ENCODE measurements at places on chromosomes 11 and 22.

DNA sequence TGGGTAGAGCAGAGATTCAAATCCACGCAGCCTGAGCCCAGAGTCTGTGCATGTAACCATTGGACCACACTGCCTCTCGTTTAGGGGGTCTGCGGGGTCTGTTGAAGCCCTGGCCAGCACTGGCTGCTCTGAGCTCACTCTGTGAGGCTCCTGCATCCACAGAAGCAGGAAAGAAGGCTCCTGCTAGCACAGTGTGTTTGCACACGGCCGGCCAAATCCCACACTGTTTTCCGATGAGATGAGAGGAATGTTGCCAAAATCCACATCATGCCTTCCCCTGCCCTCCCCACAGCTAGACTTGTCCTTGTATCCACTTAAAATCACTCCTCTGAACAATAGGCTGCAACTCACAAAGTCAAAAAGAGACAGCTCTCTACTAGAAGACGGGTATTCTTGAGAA lies 10.6 kb upstream of the SLC22A12 start:
- no peak overlapping the region for H3K27ac ChIP-seq
- H3K36me3 ChIP-seq: no peaks in the 10 kb centered on the region
- DNase-seq: no peak
- peaks cover 8% of the 10 kb centered on the region for H3K27me3 ChIP-seq

DNA sequence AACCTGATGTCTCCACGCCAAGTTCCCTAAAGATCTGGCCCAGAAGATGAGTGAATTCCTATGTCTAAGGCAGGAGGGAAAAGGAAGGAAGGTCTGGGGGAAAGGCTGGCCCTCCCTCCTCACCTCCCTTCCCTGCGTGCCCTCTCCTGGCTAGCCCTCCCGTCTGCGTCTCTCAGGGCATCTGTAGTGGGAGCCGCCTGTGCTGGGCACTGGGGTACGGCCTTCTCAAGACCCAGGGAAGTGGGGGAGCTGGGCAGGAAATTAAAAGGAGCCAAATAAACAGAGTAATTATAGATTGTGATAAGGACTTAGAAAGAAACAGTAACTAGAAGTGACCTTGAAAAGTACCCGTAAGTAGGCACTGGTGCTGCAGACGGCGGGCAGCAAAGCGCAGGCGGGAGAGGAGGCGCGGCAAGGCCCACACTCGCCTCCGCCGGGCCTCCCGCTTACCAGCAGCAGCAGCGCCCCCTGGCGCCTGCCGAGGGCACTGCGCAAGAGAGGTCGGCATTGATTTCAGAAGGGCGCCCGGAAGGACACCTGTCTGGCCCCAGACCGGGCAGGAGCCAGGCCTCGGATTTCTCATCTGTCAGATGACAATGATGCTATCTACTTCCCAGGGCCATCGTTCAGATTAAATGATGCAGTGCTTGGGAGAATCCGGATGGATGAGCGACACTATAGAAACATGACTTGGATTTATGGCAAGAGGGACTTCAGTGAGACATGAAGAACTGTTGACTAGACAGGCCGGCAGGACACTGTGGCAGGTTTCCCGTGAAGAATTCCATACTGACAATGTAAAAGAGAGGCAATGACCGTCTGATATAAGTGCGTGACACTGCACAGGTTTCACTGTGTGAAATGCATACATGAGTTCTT lies 7.3 kb downstream of the KCNJ1 start:
- peaks cover 3% of the 10 kb centered on the region for H3K27me3 ChIP-seq
- peaks cover 20% of the 10 kb centered on the region for H3K4me1 ChIP-seq
- H3K4me3 ChIP-seq: no peak overlapping the region

- no peak overlapping the region for H3K27ac ChIP-seq
- peaks cover 2% of the 10 kb centered on the region for H3K4me1 ChIP-seq
- no peak for DNase-seq
- no peaks in the 10 kb centered on the region for H3K36me3 ChIP-seq
Measured at GRCh38 chr11:116729501-116730240, 43.1 kb downstream of the BUD13 start.

- H3K4me3 ChIP-seq: no peak overlapping the region
- H3K27me3 ChIP-seq: no peaks in the 10 kb centered on the region
- H3K36me3 ChIP-seq: no peaks in the 10 kb centered on the region
- no peak for DNase-seq
- no peaks in the 10 kb centered on the region for H3K4me1 ChIP-seq
Measured at GRCh38 chr11:99068832-99069231, 48.1 kb downstream of the CNTN5 start.

DNA sequence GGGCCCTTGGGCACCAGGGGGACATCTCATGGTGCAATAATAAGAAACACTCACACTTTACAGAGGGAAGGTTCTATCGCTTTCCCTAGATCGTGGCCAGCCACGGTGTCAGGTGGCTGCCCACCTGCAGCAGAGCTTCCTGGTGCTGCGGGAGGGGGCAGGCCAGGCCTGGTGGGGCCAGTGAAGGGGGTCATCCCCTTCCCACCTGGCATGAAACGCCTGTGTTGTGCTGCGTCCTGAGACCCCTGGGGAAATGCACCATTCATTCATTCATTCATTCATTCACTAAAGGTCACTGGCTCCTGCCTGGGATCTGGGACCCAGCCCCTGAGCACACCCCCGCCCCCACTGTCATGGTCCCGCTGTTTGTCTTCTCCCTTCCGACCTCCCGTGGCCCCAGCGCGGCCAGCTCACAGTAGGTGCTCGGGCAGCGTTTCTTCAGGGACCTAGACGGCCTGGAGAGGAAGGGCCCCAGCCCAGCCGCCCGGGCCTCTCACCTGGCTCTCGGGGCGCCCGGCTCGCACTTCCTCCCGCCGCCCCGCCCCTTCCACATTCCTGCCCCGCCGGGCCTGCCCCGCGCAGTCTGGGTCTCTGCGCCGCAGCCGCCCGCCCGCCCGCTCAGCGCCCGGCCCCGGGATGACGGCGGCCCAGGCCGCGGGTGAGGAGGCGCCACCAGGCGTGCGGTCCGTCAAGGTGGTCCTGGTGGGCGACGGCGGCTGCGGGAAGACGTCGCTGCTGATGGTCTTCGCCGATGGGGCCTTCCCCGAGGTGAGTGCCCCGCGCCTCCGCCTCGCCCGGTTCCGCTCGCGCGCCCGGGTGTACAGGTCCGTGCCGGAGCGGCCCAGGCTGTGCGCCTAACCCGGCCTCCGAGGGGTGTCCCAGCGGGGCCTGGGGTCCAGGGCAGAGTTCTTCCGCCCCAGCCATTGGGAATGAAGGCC lies at the start of gene RHOD:
Gene RHOD, plus strand, starts transcription at position 581 of the 938 bp plus-strand sequence. Its CDS starts 56 bp downstream, at position 637.
- H3K27me3 ChIP-seq: no peaks in the 10 kb centered on the region
- H3K27ac ChIP-seq: no peak within 1 kb of the TSS
- peaks cover 44% of the 10 kb centered on the region for H3K4me1 ChIP-seq
- peak within 1 kb of the TSS; percentile 54 for H3K4me3 ChIP-seq
- H3K36me3 ChIP-seq: no peaks in the 10 kb centered on the region

DNA sequence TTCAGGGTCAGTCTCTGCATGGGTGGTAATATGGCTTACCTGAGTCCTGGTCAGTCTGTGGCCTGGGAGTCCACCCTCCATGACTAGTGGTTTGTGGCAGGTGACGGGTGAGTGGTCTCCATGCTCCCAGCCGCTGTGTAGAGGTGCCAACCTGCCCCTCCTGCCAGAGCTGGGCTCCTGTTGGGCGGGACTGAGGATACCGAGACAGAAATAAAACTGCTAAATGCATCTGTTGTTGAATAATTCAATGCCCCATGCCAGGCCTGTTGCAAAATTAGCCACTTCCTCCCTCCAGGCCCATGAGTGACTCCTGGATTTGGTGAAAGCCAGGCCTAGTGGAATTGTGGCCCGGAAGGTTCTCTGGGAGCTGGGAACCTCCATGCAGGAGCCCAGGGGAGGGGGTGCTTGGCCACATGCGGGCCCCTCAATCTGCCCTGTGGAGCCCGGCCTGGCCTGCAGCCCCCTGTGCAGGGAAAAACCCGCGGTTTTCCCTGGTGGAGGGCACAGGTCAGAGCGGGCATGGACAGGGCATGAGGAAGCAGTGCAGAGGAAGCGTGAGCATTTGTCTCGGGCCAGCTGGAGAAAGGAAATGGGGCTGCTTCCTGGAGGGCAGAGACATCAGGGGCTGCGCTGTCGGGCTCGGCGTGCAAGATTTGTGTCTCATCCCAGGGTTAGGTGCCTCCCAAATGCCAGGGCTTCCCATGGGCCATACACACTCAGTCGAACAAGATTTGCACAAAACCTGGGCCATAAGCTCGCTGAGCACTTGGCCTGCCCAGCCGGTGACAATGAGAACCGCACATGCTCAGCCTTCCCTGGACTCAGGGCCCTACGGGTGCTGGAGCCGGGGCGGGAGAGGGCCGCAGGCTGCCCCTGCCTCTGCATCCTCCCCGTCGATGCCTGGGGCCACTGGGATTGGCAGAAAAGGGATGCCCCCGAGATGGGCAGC lies 66.9 kb downstream of the KCNQ1 start:
- H3K27me3 ChIP-seq: peaks cover 2% of the 10 kb centered on the region
- H3K36me3 ChIP-seq: no peaks in the 10 kb centered on the region
- no peak overlapping the region for H3K4me3 ChIP-seq
- no peak overlapping the region for H3K27ac ChIP-seq
- DNase-seq: no peak
- no peaks in the 10 kb centered on the region for H3K4me1 ChIP-seq

DNA sequence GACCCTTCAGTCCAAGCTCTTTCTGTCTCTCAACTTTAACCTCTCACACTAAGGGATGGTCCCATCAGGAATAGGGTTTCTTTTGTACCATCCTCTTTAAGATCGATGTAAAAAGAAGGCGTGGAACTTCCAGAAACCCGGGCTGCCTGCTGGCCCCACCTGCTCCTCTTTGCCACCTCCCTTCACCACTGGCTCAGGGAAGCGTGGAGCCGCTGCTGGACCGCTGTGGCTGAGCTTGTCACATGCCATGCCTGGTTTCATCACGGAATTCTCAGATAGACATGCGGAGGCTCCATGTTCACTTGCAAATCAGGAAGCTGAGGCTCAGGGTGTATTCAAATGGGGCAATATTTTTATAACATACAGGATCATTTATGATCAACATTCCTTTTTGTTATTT lies 399.7 kb downstream of the BRD1 start:
- no peaks in the 10 kb centered on the region for H3K4me1 ChIP-seq
- H3K27me3 ChIP-seq: no peaks in the 10 kb centered on the region
- H3K27ac ChIP-seq: no peak overlapping the region
- H3K36me3 ChIP-seq: no peaks in the 10 kb centered on the region
- no peak for DNase-seq

- H3K4me3 ChIP-seq: no peak overlapping the region
- peak; percentile 75 for DNase-seq
- H3K27ac ChIP-seq: no peak overlapping the region
- no peaks in the 10 kb centered on the region for H3K27me3 ChIP-seq
- no peaks in the 10 kb centered on the region for H3K36me3 ChIP-seq
Measured at GRCh38 chr11:35794850-35795249, 132.3 kb downstream of the TRIM44 start.

- H3K36me3 ChIP-seq: peaks cover 7% of the 10 kb centered on the region
- H3K27ac ChIP-seq: no peak overlapping the region
- peaks cover 10% of the 10 kb centered on the region for H3K4me1 ChIP-seq
- H3K4me3 ChIP-seq: no peak overlapping the region
- H3K27me3 ChIP-seq: no peaks in the 10 kb centered on the region
- DNase-seq: no peak
Measured at GRCh38 chr22:40441761-40442390, 71.5 kb downstream of the SGSM3 start.

- peak; percentile 74 for DNase-seq
- no peaks in the 10 kb centered on the region for H3K27me3 ChIP-seq
- H3K27ac ChIP-seq: no peak overlapping the region
- peaks cover 13% of the 10 kb centered on the region for H3K4me1 ChIP-seq
- no peaks in the 10 kb centered on the region for H3K36me3 ChIP-seq
- H3K4me3 ChIP-seq: no peak overlapping the region
Measured at GRCh38 chr11:92894197-92894596, 75.3 kb upstream of the MTNR1B start.

- no peak overlapping the region for H3K27ac ChIP-seq
- H3K36me3 ChIP-seq: no peaks in the 10 kb centered on the region
- no peaks in the 10 kb centered on the region for H3K27me3 ChIP-seq
Measured at GRCh38 chr11:92802644-92803043, 166.8 kb upstream of the MTNR1B start.

- no peak for DNase-seq
- no peaks in the 10 kb centered on the region for H3K27me3 ChIP-seq
- H3K4me3 ChIP-seq: no peak overlapping the region
- no peak overlapping the region for H3K27ac ChIP-seq
- H3K36me3 ChIP-seq: no peaks in the 10 kb centered on the region
- no peaks in the 10 kb centered on the region for H3K4me1 ChIP-seq
Measured at GRCh38 chr11:112537846-112538330, 277.2 kb upstream of the PLET1 start.

All from astrocyte (in vitro differentiated cells and primary cell).